SK-N-SH treated with all-trans-retinoic acid at 6 μM for 48 hours (cell line): ENCODE measurements at places on chromosomes 6 and 20.

- ATAC-seq, result no peak
Measured at GRCh38 chr6:164569509-164569908, 739.9 kb downstream of the C6orf118 start.

DNA sequence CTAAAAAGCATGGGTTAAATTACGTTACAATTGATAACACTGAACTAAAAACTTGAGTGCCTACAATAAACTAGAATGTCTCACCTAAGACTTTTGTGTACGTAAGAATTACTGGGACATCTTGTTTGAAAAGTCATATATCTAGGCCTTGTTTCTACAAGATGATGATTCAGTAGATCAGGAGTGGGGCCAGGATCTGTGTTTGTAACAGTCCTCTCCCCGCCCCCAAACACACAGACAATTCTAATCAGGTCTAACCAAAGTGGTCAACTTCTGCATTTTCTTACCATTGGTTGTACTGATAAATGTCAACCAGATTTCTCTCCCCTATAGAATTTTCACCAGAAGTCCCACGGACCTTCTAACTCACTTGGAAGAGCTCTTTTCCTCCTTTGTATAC, 56.9 kb downstream of the RAMACL start:
- no peak for ATAC-seq

- ATAC-seq, result peak; percentile 98
Measured at GRCh38 chr20:59525500-59526241, 78.7 kb upstream of the PHACTR3 start.

DNA sequence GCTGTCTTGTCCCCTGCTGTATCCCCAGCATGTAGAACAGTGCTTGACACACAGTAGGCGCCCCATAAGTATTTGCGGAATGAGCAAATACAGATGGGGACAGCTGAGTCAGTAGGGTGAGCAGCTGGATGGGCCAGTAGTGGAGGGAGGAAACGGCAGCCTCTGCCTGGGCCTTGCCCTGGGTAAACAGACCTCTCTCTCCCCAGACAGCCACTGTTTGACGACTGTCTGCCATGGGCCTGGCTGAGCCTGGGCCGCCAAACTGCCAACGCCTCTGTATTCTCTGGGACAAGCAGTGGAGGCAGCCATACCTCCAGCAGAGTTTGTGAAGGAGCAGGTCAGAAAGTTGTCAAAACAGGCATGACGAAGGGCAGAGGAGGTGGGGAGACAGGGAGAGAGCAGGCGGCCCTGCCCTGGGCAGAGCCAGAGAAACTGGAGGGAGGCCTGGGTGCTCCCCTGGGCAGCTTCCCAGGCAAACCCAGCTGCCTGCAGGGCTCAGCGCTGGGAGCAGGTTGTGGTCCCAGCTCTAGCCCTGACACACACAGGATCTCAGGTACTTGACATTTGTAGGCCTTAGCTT, 15.2 kb downstream of the HNF4A start:
- ATAC-seq, result no peak

- peak; percentile 83 for ATAC-seq
Measured at GRCh38 chr6:132598473-132598872, 8.9 kb upstream of the TAAR5 start.

- no peak for ATAC-seq
Measured at GRCh38 chr6:18532139-18532538, 145.0 kb downstream of the RNF144B start.

DNA sequence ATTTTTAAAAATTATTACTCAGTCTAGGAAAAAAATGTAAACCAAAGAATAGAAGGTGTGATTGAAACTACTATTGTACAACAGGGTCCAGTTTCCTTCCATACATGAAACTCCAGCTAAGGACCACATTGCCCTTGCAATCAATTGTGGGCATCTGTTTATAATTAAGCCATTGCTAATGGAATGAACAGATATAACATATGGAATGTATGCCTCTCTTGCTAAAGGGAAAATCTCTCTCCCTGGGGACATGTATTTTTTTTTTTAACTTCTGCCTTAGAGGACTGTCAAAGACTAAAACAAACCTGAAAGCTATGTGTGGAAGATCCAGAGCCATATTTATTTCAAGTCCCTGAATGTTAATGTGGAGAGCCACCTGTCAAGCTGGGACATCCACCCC, 336.8 kb upstream of the MANEA start:
- ATAC-seq, result peak; percentile 49; the same call in 1 of the 3 replicates

DNA sequence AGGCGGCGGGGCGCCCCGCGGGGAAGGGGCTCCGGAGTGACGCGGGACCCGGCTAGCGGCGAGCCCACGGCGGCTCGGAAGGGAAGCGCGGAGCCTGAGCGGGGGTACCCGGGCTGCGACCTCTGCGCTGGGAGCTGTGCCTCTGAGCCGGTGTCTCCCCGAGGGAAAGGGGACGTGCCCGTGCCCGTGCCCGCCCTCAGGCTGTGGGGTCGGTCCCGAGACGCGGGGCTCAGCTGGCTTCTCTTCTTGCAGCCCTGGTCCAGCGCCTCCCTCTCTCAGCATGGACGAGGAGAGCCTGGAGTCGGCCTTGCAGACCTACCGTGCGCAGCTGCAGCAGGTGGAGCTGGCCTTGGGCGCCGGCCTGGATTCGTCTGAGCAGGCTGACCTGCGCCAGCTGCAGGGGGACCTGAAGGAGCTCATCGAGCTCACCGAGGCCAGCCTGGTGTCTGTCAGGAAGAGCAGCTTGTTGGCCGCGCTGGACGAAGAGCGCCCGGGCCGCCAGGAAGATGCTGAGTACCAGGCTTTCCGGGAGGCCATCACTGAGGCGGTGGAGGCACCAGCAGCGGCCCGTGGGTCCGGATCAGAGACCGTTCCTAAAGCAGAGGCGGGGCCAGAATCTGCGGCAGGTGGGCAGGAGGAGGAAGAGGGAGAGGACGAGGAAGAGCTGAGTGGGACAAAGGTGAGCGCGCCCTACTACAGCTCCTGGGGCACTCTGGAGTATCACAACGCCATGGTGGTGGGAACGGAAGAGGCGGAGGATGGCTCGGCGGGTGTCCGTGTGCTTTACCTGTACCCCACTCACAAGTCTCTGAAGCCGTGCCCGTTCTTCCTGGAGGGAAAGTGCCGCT, 686 bp downstream of the ZGPAT start:
- no peak for ATAC-seq

- ATAC-seq, result no peak
Measured at GRCh38 chr6:13827032-13827431, 12.7 kb upstream of the MCUR1 start.

DNA sequence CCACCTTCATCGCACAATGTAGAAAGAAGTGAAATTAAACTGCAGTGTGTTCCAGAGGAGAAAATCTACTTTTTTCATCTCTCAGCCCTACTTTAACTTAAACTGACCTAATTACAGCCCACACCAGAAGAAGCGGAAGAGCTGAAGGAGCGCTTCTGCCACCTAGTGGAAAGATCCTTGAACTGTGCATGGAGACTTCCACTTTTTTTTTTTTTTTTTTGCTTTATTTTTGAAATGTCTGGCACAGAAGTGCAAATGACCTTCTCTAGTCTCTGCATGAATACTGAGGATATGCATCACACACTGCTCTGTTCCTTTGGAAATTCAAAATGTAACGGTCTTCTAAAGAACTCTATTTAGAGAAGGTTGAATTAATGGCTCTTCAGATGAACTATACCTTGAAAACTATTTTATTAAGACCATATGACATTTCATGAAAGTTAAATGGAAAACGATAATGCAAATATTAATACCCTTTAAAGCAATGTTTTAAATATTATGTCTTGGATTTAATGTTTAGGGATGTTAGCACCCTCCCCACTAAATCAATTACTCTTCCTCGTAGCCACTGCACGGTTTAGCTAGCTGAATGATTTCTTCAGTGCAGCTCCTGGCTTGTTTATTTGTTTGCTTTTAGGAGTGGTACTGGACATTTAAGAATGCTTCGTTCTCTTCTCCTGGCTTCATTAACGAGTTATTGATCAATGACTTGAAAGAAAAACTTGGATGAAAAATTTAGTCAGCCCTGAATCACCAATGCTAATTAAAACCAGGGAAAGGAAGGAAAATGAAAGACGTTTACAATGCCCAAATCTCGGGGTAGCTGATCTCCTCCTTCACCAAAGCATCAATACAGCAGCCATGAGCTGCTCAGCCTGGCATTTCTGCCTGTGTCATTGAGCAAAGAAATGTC, 569.6 kb upstream of the GJE1 start:
- ATAC-seq, result peak; percentile 92

DNA sequence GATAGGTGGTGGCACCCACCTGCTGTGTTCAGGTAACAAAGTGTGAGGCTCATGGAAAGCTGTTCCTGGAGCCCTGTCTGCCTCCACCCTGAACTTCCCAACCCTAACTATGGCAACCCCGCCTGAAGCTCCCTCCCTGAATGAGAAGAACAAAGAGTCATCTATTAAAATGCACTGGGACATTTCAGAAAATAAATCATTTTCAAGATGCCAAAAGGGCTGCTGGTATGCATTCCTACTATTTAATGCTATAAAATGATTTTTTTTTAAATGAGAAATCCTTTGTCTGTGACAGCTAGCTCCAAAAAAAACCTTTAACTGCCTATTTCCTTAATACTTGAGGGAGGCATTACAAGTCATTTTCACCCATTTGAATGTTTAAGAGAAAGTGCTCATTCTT, 84.3 kb upstream of the MRPS10 start:
- peak; percentile 33; the same call in 2 of the 3 replicates for ATAC-seq

- no peak for ATAC-seq
Measured at GRCh38 chr6:169899481-169900145, 148.2 kb downstream of the ERMARD start.

- ATAC-seq, result no peak
Measured at GRCh38 chr6:75157336-75157735, 48.5 kb downstream of the COL12A1 start.

DNA sequence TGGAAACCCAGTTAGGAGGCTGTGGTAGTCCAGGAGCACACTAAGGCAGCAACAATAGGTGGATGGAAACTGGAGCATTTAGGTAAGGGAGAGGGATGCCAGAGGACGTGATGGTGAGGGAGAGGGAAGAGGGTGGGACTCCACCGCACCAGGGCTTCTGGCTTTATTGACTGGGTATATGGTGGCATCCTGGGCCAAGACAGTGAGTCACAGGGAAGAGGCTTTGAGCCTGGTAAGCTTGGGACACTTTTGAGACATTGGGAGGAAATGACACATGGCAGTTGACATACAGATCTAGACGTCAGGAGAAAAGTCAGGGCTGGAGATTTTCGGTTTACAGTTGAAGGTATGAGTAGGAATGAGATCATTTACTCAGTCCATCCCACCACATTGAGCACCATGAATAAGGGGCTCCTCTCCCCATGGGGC, 14.9 kb downstream of the NT5E start:
- ATAC-seq, result peak; percentile 63

- no peak for ATAC-seq
Measured at GRCh38 chr6:63537201-63537958, 34.9 kb upstream of the LOC128125822 start.

GRCh38 chr20:54577637-54578036, 102.2 kb downstream of the DOK5 start:
- ATAC-seq, result no peak

GRCh38 chr6:33886673-33887144, 82.9 kb upstream of the MLN start:
- ATAC-seq, result peak; percentile 91
